ENCODE measurements at places on chromosomes 2 and 18.

- DNase-seq: no peak
Observed at GRCh38 chr2:43068041-43068533, 158.3 kb downstream of the ZFP36L2 start.

GRCh38 chr2:150204451-150204850 is 283.0 kb downstream of the RND3 start:
- no peak for DNase-seq

DNA sequence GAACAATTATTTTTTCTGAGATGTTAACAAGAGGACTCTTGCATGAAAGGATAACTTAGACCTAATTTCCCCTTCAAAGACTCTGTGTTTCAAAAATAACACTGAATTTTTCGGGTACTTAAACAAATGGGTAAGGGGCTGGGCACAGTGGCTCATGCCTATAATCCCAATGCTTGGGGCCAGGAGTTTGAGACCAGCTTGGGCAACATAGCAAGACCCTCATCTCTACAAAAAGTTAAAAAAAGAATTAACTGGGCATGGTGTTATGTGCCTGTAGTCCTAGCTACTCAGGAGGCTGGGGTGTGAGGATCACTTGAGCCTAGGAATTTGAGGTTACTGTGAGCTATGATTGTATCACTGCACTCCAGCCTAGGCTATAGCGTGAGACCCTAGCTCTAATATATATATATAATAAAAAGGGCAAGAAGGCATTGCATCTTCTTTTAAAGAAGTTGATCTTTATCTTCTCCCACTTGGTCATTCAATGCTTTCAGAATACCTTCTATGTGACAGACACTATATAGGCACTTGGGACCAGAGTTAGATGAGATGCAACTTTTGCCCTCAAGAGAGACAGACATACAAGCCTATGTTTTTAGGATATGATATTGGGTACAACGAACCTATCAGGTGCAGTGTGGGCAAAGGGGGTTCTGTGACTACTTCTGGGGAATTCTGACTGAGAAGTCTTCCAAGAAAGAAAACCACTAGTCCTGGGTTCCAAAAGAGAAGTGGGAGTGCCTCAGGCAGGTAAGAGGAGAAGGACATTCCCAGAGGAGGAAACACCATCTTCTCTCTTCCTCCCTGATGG is 120.0 kb downstream of the MYCN start:
- DNase-seq: no peak

- no peak for DNase-seq
Observed at GRCh38 chr2:11279398-11279797, 65.0 kb downstream of the ROCK2 start.

DNA sequence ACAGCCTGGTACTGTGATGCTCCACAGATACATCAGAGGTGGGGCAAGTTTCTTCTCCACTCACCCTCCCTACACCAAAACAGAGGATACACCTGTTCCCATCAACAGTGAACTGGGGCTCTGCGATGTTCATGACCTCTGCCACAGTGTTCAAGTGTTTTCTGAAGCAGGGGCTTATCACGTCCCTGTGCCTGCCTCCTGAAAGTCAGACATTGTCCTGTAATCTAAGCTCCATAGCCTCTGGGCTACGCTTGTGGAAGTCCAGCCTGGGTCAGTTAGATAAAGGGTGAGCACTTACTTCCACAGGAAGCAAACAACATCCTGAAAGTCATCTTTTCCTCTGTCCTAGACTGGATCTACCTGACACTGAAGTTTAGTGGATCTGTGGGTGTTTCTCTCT is 20.2 kb upstream of the MRO start:
- no peak for DNase-seq

GRCh38 chr2:144526831-144527230 is 6.9 kb upstream of the ZEB2 start:
- DNase-seq: no peak

GRCh38 chr2:17166506-17166905 is 351.7 kb downstream of the RAD51AP2 start:
- no peak for DNase-seq

GRCh38 chr18:5455674-5456073 is 88.1 kb downstream of the EPB41L3 start:
- DNase-seq: no peak

DNA sequence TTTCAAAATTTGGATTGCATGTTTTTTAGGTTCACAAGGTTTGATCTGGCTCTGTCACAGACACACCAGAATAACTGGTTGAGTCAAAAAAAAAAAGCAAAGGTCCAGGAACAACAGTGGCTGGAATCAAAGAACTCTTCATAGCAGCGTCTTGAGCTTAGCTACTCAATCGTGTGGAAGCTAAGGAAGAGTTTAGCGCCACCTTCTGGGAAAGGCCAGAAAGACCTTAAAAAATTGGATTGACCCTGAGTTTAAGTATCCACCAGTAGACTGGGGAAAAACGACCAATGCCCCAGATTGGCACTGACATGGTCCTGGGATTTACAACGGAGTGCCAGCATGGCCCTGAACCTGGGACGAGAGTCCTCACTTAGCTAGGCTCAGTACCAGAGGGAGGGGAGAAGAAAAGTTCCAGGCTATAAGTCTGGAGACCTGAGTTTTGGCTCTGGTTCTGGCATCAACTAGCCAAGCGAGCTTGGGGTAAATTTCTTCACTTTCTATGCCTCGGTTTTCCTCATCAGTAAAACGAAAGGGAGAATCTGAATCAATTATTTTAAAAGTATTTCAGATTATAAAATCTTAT is 71.1 kb upstream of the TFCP2L1 start:
- DNase-seq: peak; percentile 89

DNA sequence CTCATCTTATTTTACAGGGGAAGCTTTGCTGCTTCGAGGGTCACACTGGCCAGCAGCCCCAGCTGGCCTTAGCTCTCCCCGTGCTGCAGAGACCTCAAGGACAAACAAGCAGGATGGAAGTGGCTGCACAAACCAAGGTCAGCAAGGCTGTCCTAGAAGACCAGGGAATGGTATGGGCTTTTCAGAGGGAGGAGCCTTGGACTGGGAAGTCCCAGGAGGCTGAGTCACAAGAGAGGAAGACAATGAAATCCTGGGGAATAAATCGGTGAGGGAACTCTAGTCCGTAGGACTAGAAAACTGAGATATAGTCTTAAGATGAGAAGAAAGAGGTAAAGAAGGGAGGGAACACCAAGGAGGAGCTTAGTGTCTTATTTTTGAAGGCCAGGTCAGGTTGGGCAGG is 15.7 kb downstream of the CREG2 start:
- no peak for DNase-seq

DNA sequence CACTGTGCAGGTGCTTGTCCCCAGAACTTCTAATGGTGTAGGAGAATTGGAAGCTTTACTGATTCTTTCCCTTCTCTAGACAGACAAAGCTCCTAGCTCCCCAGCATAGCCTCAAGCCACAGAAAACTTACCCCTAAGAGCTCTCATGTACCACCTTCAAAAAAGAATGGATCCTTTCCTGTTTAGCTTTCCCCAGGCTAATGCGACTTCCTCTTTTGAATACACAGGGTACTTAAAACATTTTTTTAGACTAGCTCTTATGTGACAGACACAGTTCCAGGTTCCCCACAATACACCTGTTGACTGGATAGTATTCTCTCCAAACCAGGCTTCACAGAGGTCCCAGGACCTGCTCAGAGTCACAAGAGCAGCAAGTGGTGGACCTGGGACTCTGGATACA is 8.3 kb downstream of the CTAGE1 start:
- no peak for DNase-seq

DNA sequence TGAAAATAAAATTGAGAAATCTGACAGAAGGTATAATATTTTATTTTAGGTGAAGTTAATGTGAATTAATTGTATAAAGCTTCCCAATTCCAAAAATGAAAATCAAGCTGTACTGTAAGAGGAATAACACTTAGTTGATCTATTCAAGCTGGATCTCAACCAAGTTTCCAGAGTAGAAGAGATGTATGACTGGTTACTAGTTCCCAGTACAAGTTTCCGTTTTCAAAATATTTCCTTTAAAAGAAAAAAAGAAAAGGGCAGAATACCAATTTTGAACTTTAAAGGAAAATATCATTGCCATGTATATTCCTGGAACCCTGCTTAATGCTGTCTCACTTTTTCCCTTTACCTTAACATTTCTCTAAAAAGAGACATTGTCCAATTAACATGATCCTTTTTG is 308.5 kb downstream of the IRS1 start:
- no peak for DNase-seq

DNA sequence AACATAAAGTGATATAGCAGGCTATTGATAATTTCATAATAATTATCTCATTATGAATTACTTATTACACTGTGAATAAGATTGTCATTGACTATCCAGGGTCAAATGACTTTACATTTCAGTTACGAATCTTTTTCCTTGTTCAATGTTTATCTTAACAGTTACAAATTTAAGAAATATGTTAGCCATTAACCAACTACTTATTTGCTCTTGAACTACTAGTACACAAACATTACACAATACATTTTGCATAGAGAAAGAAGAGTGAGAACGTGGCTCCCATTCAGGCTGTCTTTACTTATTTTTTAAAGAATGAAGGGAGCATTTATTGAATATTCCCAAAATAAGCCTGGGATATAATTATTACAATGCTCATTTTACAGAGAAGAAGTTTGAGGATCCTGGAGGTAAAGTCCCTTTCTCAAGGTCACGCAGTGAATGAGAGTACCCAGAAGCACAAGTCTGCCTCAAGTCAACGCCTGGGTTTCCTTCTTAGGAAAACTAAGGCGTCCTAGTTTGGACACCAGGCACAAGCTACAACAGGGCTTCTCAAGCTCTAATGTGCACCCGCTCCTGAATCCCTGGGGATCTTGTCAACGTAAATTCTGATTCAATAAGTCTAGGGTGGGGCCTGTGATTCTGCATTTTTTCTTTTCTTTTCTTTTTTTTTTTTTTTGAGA is 164.2 kb downstream of the FIGN start:
- no peak for DNase-seq

GRCh38 chr2:215775106-215775505 is 238.2 kb downstream of the MREG start:
- no peak for DNase-seq

DNA sequence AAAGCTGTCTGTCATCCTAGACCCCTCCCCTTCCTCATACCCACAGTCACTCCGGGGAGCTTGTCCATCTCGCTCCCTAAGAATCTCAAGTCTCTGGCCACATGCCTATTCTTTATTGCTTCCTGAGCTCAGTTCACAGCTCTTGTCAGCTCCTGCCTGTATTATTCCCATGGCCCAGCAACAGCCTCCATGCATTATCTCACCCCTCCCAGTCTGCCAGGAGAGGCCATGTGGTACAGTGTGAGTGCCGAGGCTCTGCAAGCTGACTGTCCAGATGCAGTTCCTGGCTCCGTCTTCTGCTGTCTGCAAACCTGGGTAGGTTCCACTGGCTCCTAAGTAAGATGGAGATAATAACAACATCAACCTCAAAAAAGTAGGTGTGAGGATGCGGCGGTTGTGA is 79.7 kb downstream of the MRPS9 start:
- no peak for DNase-seq

- no peak for DNase-seq
Observed at GRCh38 chr2:70501728-70502127, 51.9 kb downstream of the TGFA start.

GRCh38 chr2:173048897-173049661 is 26.6 kb upstream of the MAP3K20 start:
- peak; percentile 85 for DNase-seq

- no peak for DNase-seq
Observed at GRCh38 chr2:13558368-13558767, 841.6 kb downstream of the TRIB2 start.

DNA sequence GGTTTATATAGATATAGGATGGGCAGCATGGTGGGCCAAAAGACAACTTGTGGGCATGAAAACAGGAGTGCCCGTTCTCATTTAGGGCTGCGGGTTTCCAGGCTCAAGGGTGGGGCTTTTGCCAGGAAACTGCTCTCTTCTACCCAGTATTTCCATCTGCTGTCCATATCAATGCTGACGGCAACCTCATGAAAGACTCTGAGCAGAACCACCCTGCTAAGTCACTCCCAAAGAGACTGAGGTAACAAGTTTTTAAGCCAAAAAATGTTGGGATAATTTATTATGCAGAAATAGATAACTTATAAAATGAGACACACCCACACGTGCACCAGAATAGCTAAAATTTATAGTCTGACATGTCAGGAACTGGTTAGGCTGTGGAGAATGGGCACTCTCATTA is 36.1 kb upstream of the MPPE1 start:
- no peak for DNase-seq

DNA sequence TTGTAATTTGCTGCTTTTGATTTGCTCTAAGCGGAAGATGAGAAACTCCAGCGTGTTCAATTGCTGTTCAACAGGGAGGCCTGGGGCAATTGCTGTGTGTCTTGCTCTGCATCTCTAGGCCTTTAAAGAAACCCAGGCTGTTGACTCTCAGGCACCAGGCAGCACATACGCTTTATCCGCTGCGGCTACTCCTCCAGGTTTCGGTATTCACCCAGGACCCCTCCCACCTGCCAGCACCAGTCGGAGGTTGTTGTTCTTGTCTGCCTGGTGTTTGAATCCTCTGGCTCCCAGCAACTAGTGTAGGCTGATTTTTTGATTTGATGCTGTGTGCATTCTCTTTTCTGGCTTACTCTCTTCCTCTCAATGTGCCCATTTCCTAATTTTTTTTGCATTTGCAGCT is 383.1 kb downstream of the TSN start:
- DNase-seq: no peak

Measured in NCI-H82 (cell line).